MV-4-11 (cell line): ENCODE measurements at places on chromosomes 2 and 18.

- DNase-seq: peak; percentile 50
These were observed 2.9 kb upstream of the TLX2 start for GRCh38 chr2:74511104-74511989.

- peak; percentile 35 for DNase-seq
These were observed 59.1 kb downstream of the NRP2 start for GRCh38 chr2:205741256-205741978.

DNA sequence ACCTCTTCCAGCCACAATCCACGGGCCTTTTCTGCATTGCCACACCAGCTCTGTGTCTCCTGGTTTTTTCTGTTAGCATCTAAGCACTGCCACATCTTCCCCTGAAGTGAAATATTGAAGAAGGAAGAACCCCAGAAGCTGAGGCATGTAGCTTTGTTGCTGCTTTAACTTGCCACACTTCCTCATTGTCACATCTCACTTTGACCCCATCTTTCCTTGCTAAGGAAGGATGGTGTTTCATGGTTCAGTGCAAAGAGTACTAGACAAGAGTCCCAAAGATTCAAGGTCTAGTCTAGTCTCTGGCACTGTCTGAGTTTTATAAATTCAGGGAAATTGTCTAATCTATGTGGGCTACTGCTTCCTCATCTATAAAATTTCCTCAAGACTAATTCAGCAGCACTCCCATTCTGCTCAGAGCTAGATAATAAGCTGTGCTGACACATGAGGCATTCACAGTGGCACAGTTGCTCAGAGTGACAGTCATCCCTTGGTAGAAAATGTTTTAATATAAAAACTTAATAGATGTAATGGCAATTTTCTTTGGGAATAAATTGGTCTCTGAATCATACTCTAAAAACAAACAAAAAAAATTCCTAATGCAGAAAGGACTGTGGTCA lies 483.0 kb upstream of the ID2 start:
- peak; percentile 17 for DNase-seq

GRCh38 chr18:58195278-58195765 lies 151.3 kb downstream of the NEDD4L start:
- DNase-seq: no peak

GRCh38 chr2:178767094-178768060 lies 39.8 kb downstream of the TTN start:
- DNase-seq: no peak

GRCh38 chr18:79986726-79987125 lies 1.6 kb downstream of the TXNL4A start:
- no peak for DNase-seq

DNA sequence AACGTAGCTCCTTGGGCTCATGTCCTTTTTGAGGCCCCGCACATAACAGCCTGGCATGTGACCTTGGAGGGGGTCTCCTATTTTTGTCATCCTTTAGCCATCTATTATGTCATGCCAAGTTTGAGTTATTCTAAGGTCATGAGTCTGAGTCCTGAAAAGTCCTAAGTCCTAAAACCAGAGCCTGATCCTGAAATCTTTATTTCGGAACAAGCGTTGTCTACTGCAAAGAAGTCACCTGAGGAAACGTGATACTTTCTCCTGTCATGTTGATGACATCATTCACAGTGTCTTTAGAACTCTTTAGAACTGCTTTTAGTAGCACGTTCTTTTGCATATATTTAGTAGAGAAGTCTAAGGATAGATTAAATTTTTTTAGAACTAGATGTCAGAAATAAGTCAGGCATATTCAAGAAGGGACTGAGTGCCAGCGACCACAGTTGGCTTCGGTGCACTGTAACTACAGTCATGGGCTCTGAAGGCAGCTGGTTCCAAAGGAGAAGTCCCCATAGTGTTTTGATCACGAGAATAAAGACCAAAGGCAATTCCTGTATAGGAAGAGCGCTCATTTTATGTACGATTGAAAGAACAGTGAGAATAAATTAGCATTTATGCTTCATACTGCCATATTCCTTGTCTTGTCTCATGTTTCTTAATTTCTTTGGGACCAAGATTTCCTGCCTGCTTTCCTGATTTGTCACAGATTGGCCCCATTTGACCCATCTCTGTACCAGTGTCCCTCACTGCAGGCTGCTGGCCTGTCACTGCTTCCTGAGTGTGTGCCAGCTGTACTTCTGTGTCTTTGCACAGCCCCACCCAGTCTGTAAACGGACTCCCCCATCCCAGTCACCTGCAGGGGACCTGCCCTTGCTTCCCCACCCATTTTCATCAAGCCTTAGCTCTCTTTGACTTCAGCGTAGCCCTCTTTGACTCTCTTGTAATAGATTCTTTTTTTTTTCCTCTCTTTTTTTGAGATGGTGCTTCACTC lies 75.8 kb downstream of the ASAP2 start:
- DNase-seq: no peak

GRCh38 chr2:216181351-216181750 lies 72.2 kb downstream of the XRCC5 start:
- no peak for DNase-seq

DNA sequence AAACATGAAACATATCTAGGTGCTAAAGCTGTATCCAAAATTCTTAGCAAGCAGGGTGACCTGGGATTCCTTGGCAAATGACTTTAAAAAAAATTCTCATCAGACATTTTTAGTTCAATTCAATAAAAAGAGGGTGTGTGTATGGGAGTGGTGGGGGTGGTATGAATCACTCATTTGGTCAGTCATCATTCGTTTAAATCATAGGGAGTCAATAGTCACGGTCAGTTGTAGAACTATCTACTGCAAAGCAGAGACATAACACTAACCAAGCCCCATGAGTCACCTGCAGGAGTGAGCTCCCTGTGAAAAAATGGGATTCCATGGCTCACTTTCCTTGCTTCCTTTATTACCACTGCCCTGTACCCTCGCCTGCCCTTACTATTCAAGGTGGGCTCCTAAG lies 380.6 kb upstream of the TCF4 start:
- DNase-seq: no peak

DNA sequence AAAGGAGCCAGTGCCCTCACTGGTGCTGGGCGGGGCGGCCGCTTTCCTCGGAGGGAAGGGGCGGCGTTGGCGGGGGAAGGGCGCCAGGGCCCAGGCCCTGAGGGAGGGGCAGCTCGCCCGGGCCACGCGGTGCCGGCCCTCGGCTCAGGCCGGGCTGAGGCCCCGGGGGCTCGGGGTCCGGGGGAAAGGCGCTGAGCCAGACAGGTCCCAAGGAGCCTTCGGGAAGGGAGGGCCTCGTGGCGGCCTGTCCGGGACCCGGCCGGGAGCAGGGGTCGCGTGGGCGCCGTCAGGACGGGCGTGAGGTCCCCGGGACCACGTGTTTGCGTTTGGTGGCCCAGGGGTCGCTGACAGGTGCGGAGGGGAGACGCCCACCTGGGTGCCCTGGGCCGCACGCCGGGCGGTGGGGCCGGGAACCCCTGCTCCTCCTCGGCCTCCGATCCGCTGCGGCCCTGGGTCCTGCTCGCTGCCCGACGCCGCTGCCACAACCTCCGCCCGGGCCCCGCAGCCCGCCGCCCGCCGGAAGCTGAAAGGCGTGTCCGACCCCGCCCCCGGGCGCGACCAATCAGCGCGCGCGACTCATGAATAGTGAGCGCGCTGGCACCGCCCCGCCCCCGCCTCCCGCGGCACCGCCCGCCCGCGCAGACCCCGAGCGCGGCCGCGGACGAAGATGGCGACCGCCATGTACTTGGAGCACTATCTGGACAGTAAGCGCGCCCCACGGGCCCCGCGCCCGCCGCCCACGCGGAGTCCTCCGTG lies at the start of gene ING5:
TSS of gene ING5 (plus strand) at position 641 of the 756 bp plus-strand sequence. CDS start at position 668, 27 bp downstream.
- DNase-seq: peak; percentile 83

- DNase-seq: peak; percentile 10
These were observed 822 bp downstream of the UBE2E3 start for GRCh38 chr2:180980943-180981911.

DNA sequence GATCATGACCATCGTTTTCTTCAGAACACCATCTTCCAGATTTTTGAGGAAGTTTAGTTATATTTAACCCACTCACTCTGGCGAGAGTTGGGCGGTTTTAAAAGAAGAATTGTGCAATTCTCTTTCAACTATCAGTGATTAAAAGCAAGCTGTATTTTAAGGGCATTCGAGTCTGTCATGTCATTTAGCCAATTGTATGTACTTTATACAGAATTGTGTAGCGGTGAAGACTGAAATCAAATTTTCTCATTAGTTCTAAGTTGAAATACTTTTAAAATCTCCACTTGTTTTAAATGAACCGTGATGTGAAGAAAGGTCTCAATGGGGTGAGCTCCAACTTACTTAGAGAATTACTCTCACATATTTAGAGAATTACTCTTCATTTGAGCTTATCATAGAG lies 214.6 kb upstream of the DTNA start:
- DNase-seq: peak; percentile 87

DNA sequence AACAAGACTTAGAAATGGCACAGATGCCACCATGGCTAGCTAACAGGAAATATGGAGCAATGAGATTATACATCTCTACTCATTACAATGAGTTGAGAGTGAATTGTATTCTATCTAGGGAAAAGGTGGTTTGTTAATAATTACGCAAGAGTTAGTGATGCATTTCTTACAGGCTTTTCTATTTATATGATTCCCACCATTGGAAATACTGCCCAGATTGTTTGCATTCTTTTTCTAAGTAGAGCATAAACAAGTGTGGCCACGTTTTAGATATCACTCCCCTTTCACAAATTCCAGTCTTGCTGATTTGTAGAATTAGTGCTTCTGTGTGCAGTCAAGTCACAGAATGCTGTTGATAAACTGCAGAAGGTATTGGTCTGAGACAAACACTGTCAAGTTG lies 56.6 kb downstream of the ZNF804A start:
- no peak for DNase-seq

GRCh38 chr18:74023220-74023619 lies 124.4 kb downstream of the FBXO15 start:
- no peak for DNase-seq

DNA sequence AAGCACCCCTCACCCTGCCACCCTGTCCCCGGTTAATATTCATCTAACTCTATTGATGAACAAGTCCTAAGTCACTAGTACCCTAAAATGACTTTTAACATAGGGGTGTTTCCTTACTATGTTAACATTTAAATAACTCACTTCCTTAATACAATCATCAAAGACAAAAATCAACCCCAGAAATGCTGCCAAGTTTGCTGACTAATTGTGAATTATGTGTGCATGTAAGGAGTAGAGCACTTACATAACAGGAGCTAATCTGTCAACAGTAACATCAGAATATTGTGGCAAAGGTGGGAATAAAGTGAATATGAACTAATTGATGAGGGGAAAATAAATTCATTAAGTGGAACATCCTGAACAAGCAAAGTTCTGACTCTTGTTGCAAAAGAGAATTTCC lies 81.4 kb upstream of the ERBB4 start:
- DNase-seq: no peak

DNA sequence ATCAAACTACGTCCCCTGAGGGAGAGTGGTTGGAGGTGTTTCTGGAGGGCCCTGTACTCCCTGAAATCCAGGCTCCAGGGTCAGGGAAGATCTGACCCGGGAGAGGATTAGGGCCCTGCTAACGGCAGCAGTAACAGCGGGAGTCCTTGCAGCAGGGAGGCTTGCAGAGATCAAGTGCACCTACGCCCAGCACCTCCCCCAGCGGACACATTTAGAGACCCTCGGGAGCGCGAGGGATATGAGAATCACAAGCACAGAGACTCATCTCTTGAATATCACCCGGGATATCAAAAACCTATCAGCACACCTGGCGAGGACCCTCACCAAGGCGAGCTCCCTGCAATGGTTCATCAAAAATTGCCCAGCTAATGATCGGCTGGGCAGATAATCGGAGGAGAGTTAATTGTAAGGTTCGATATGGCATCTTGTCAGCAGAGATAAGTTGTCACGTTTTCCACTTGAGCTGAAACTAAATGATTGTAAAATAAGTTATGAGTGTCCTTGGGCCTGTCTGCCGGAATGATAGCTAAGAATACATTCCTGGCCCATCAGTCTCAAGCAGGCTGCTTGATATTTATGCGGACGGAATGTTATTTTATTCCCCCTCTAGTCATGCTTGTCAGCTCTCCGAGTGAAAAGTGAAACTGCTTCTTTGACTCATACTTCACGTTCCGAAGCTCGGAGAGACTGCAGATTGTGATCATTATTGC lies 209.8 kb downstream of the GBX2 start:
- no peak for DNase-seq
